Sigmoid colon (tissue), 7 donors: ENCODE measurements at places on chromosomes 1 and 21. TPM values are rescaled to one million over a fixed set of nuclear protein-coding genes. Genes with fewer than 3 reads are reported as not detected.

Gene SELE
- polyA plus RNA-seq: not detected

Gene PLA2G4A
- polyA plus RNA-seq: 5.0 TPM

Gene BCL2L15
- 87.9 TPM for polyA plus RNA-seq

Gene SEMA6C
- polyA plus RNA-seq: 4.1 TPM

- H3K27ac ChIP-seq: peak overlapping the region; percentile 28
- H3K27me3 ChIP-seq: no peaks in the 10 kb centered on the region
- H3K4me1 ChIP-seq: peaks cover 9% of the 10 kb centered on the region
- peaks cover 36% of the 10 kb centered on the region for H3K36me3 ChIP-seq
- H3K4me3 ChIP-seq: peak overlapping the region; percentile 30
Measured at GRCh38 chr1:150807249-150808023, 624 bp downstream of the CTSK start.

- H3K27me3 ChIP-seq: no peaks in the 10 kb centered on the region
- H3K4me1 ChIP-seq: no peaks in the 10 kb centered on the region
- H3K36me3 ChIP-seq: no peaks in the 10 kb centered on the region
- no peak overlapping the region for H3K27ac ChIP-seq
Measured at GRCh38 chr1:24228311-24228710, 41.2 kb upstream of the IFNLR1 start.

- H3K27ac ChIP-seq: no peak overlapping the region
- H3K4me1 ChIP-seq: no peaks in the 10 kb centered on the region
- no peaks in the 10 kb centered on the region for H3K36me3 ChIP-seq
- no peak overlapping the region for H3K4me3 ChIP-seq
- H3K27me3 ChIP-seq: peaks cover 49% of the 10 kb centered on the region
Measured at GRCh38 chr1:2786329-2787162, 14.9 kb downstream of the TTC34 start.

DNA sequence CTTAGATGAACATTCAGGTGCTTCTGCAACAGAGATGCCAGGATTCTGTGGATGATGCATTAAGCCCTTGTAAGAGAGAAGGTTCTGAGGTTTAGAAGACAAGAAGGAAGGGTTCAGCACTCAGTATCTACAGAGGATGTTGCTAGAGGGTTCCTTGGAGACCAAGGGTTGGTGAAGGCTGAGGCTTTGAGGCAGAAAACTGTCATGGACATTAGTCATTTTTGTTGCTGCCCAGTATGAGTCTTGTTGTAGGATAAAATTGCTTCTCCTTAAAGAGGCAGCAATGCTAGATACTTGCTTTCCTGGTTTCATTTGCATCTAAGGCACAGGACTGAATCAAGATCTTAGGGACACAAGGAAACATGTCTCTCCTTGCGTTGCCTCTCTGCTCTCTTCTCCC, 319.4 kb upstream of the NFIA start:
- H3K4me3 ChIP-seq: no peak overlapping the region
- DNase-seq: no peak
- no peaks in the 10 kb centered on the region for H3K36me3 ChIP-seq
- no peaks in the 10 kb centered on the region for H3K27me3 ChIP-seq

- no peak overlapping the region for H3K4me3 ChIP-seq
- no peak for DNase-seq
- H3K36me3 ChIP-seq: no peaks in the 10 kb centered on the region
- H3K4me1 ChIP-seq: peaks cover 37% of the 10 kb centered on the region
- peak overlapping the region; percentile 88 for H3K27ac ChIP-seq
- no peaks in the 10 kb centered on the region for H3K27me3 ChIP-seq
Measured at GRCh38 chr1:108817811-108818210, 39.1 kb downstream of the AKNAD1 start.
